MG63 (cell line): ENCODE measurements at places on chromosomes 7 and 10. TPM values are rescaled to one million over a fixed set of nuclear protein-coding genes. Genes with fewer than 3 reads are reported as not detected.

GRCh38 chr7:11539853-11540252 lies 292.1 kb downstream of the THSD7A start:
- no peak for DNase-seq

GRCh38 chr10:94038024-94038423 lies 44.3 kb downstream of the PLCE1 start:
- DNase-seq, result peak; percentile 67

DNA sequence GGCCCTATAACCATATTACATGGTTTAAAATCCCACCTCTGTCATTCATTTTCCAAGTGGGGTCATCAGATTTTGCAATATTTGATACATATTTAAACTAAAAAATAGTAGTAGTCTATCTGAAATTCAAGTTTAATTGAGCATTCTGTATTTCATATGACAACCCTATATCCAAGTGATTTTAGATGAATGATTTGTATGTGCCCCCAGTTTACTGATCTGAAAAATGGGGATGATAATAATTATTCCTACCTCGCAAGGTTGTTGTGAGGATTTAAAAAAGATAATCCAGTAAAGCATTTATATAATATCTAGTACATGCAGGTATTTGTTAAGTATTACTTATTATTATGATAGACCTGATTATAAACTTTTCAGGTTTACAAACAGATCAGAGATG lies 84.6 kb downstream of the ARHGAP21 start:
- DNase-seq, result no peak

- DNase-seq, result no peak
These were observed 227.1 kb upstream of the MBL2 start for GRCh38 chr10:52999681-53000080.

DNA sequence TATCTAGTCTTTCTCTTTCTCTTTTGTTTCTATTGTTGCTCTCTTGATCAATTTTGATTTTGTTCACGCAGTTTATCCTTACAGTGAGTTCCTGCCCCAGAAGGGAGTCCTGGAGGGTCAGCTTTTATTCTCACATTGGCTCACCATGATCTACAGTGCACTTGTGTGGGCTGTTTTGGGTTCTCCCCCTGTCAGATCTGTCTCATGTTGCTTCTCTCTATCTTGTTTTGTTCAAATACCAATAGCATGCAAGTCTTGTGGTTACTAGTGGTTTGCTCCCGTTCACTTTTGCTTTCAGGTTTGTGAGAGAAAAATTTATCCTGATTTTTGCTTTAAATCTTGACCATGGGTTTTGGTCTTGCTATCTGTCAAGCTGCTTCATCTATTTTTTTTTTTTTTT lies 74.3 kb downstream of the PTN start:
- DNase-seq, result no peak

RHOBTB1 gene
- total RNA-seq, result 8.4 and 13.9 TPM in 2 replicates

GRCh38 chr10:46033602-46034011 lies 3.2 kb upstream of the NCOA4 start:
- peak; percentile 82 for DNase-seq

DNA sequence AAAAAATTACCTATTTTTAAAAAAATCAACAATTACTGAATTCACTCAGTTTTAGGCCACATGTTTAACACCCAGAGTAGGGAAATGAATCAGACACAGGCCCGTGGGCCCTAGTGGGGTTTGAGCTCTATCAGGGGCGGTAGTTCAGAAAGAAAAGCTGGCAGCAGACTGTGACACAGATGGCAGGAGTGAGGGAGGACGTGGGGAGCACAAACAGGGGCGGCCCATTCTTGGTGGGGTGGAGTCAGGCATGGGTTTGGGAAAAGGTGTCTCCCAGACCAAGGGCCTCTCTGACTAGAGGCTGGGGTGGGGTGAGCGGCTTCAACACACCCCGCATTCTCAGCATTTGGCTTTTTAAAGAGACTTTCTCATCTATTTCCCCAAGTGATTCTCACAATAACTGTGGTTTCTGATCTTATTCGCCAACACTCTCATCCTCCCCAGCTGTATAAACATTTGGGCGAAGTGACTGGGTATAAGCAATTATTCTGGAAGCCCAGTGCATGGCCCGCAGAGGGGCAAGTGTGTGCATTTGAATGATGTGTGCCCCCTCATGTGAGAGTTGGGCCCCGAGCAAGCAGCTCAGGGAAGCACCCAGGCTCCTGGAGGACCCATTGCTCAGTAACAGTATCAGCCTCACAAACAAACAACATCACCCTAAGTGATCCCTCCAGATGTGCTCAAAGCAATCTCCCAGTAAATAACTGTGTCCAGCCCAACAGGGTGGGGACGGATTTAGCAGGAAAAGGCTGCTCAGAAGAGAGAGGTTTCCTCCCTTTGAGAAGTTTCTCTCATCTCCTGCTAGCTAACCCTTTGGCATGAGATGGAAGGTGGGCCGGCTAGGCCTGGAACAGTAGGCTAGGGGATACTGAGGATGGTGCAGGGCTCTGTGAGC lies 437.6 kb upstream of the ZMIZ1 start:
- DNase-seq, result no peak

DNA sequence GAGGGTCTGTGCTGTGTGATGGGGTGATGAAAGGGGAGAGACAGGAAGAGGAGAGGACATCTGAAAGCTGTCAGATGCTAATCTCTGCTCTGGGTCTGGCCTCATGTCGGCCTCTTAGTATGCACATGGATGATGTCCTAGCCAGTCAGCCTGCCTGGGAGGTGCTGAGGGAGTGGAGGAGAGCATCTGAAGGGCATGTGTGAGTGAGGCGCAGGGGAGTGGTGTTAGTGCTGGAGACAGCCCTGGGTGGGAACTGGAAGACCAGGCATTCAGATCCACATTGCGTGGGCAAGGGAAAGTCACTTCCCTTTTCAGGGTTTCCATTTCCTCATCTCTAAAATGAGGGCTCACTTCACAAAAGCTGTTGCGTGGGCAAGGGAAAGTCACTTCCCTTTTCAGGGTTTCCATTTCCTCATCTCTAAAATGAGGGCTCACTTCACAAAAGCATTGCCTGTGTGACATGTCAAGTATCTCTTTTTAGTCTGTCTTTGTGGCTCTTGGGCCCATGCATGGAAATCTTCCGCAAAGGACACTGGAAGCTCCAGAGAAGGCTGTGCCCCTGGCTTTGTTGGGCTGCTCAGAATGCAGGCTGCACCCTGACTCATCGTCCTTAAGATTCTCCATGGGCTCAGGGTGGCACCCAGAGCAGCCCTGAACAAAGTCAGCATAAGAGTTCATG lies 10.0 kb downstream of the SFTPD start:
- no peak for DNase-seq

GRCh38 chr7:117158941-117159697 lies 163.7 kb downstream of the WNT2 start:
- DNase-seq, result no peak

SRI gene
- total RNA-seq, result 84.4 and 102 TPM in 2 replicates

METTL27 gene
- total RNA-seq, result not detected in 2 replicates

DNA sequence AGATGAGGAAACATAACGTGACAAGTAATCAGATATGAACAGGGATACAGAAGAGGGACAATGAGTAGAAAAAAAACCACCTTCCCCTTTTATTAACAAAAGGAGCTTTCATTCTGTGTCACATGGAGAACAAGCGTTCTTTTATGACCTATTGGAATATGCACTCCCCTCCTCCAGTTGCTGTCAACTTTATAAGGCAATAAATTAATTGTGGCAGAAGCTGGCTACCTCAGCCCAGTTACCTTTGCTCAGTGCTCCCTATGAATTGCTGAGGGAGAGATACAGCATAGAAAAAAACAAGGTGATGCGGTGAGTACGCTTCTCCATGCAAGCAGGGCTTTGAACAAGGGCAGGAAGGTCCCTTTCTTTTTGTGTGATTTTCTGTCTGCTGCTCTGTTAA lies at the start of gene MGAM2:
MGAM2 (plus strand) TSS at position 220 of the 400 bp plus-strand sequence. CDS start 5,156 bp downstream, outside the sequence.
- no peak for DNase-seq

PDE6C gene
- total RNA-seq, result not detected in 2 replicates

- DNase-seq, result no peak
These were observed 38.1 kb downstream of the KIAA1549 start for GRCh38 chr7:138943061-138943460.

- peak; percentile 83 for DNase-seq
These were observed 309.7 kb downstream of the CSTF2T start for GRCh38 chr10:51389415-51390321.

- no peak for DNase-seq
These were observed 52.0 kb upstream of the STEAP1B start for GRCh38 chr7:22551768-22552513.

DNA sequence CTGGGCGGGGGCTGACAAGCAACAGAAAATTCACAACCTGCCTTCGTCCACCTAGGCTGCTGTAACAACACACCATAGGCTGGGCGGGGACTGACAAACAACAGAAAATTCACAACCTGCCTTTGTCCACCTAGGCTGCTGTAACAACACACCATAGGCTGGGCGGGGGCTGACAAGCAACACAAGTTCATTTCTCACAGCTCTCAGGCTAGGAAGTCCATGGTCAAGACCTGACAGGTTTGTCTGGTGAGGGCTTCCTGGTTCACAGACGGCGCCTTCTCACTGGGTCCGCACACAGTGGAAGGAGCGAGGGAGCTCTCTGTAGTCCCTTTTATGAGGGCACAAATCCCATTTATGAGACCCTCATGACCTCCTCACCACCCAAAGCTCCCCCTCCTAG lies 52.2 kb downstream of the DIP2C start:
- DNase-seq, result no peak

DNA sequence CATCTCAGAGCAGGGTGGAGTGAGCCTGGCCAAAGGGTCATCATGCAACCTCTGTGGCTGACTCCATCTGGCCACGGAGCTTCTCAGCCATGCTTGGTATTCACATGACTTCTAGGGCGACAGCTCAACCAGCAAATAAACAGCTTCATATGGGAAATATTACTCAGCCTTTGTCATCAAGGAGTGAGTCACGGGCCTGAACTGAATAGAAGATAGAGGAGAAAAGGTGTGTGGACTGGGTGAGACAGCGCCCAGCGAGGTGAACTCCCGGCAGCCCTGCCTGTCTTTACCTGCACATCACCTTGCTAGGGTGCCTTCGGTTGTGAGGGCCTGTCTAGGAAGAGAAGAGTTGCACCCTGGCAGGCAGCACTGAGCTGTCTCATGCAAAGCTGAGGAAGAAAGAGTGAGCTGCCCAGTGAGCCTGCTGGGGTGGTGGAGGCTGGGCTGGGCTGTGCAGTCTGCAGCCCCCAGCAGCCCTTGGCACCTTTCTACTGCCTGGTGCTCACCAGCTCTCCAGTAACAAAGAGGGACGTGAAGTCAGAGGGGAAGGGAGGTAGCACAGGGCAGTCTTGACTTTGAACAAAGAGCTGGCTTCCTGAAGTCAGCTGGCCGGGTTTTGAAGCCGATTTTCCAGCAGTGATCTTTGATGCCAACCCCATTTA lies 114.2 kb downstream of the EGFR start:
- DNase-seq, result peak; percentile 96

OR13A1 gene
- total RNA-seq, result not detected in 2 replicates

UPK3BL2 gene
- 2.5 TPM in 1 of 2 replicates, not detected in the other for total RNA-seq

RPS24 gene
- total RNA-seq, result 3,994 and 5,871 TPM in 2 replicates

AOAH gene
- not detected in 2 replicates for total RNA-seq

CTAGE6 gene
- total RNA-seq, result not detected in 2 replicates

DNA sequence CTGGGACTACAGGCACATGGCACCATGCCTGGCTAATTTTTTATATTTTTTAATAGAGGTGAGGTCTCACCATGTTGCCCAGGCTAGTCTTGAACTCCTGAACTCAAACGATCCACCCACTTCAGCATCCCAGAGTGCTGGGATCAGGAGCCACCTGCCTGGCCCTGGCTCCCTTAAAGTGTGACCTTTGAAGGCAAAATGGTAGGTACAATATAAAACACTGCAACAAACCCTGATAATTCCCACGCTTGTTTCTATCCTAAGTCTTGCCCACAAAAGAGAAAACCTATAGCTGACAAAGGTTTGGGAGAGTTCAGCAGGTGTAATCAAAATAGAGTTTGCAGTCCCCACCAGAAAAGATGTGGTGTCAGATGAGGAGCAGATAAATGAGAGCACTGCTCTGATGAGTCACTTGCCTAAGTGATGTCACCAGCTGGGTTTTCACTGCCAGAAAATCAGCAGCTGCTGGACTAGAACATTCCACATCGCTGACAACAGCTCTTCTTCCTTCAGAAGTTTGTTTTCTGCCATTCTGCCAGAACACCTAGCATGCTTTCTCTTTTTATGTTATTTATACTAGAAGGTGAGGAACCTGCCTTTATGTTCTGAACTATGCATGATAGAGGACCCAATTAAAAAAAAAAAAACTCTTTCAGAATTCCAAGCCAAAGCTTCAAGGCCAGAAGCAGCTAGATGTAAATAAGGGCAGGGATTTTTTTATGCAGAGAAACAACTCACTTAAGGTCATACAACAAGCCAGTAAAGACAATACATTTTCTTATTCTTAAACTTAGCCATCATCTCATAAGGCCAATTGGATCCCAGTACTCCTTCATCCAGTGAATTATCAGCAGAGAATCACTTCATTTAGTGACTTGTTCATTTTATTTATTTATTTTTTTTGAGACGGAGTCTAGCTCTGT lies 18.0 kb downstream of the PURB start:
- DNase-seq, result peak; percentile 82

DNA sequence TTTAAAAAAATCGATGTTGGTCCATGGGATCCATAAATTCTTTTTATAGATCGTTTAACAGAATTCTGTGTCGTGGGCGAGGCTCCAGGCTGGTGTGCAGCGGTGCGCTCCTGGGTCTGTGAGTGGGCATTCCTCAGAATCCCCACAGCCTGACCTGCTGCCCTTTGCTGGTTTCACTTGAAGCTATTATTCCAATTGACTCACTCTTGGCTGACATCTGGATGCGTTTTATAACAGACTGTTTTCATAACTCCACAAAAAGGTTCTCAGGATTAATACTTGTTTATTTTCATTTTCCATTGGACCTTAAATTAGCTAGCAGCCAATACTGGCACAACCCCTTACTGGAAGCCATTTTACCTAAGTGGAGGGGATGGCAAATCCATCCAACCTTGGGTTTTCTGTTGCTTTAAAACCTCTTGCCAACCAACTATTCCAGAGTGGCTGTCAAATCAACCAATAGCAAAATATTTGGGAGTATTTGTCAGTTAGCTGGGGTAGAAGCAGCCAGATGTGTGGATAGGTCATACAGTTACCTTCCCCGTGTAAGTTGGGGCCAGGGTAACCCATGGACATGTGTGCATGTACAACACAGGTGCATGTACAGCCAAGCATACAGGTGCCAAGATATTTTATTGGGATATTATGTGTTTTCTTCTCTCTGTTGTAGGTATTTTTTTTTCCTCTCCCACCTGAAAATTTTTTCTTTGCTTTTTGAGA lies 160.7 kb upstream of the ZNF32 start:
- peak; percentile 91 for DNase-seq
